Activated CD4-positive, alpha-beta T cell treated with anti-CD3 and anti-CD28 coated beads, Interleukin-2, amount 10 ng/mL, durations not matched to agents 24 days and 14 days (primary cell): ENCODE measurements at places on chromosomes 2 and 18.

DNA sequence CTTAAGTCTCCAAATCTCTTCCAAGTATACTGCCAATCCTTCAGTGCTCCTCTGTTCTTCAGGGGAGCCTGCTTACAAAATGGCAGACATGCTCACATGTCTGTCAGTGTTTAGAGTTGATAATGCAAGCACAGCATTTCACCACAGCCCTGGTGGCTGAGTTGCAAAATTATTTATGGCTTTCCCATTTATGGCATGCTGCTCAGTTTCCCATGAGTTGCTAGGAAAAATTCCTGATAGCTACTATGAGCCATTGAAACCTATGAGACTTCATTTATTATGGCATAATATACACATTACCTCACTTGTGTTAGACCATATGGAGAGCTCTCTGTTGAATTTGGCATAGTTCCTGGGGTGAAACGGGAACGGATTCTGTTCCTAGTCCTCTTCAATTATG lies 448.7 kb upstream of the TCF4 start:
- no peak for DNase-seq

DNA sequence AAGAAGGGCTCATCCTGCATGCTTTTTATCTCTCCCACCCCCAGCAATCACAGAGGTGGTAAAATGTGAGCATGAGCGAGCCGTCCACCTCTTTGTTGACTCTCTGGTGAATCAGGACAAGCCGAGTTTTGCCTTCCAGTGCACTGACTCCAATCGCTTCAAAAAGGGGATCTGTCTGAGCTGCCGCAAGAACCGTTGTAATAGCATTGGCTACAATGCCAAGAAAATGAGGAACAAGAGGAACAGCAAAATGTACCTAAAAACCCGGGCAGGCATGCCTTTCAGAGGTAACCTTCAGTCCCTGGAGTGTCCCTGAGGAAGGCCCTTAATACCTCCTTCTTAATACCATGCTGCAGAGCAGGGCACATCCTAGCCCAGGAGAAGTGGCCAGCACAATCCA lies 19.5 kb downstream of the LIPG start:
- no peak for DNase-seq

GRCh38 chr18:35564795-35565453 lies 16.6 kb upstream of the GALNT1 start:
- no peak for DNase-seq

- no peak for DNase-seq
These were observed 5.4 kb upstream of the IGFBP5 start for GRCh38 chr2:216700781-216701180.

DNA sequence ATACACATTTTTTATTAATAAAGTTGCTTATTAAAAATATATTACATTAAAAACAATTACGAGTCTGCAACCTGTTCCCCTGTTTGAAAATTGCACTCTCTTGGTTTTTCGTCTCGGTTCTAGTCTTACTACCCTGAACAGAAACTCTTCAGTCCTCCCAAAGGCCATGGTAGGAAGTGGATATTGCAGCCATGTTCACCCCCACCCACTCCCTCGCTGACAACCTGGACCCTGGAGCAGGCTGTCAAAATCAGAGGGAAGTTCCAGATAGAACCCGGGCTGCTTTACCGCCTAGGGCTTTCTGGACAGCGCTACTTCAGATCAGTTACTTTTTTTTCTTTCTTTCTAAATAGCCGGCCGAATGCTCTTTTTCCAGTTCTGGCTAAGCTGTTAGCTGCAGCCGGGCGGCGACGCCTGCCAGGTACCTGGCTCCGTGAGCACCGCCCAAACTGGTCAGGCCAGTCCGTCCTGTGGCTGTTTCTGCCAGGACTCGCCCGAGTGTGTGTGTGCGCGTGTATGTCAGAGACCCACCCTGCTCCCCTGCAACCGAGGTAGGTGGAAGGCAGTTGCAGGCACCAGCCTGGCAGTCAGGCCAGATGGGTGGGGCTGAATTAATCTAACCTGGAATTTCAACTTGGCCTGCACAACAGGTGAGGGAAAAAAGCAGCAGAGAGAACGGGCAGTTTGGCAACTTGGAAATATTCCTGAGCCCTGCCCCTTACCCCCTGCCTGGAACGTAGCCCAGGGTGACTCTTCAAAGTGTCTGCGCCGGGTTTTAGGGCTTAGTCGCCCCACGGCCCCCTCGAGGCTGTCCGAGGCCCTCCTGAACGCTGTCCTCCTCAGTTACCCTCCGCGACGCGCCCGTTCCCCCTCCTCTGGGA lies 1.1 kb upstream of the TET3 start:
- no peak for DNase-seq

- DNase-seq = no peak
These were observed 55.2 kb downstream of the SOS1 start for GRCh38 chr2:39065616-39066015.

- no peak for DNase-seq
These were observed 364.7 kb downstream of the MBD2 start for GRCh38 chr18:53859764-53860163.

- no peak for DNase-seq
These were observed 1357.5 kb upstream of the CELF4 start for GRCh38 chr18:38923126-38923525.

- DNase-seq = no peak
These were observed 56.5 kb downstream of the CDK15 start for GRCh38 chr2:201862843-201863242.

GRCh38 chr2:125243074-125243473 lies 1218.0 kb downstream of the CNTNAP5 start:
- DNase-seq = no peak

DNA sequence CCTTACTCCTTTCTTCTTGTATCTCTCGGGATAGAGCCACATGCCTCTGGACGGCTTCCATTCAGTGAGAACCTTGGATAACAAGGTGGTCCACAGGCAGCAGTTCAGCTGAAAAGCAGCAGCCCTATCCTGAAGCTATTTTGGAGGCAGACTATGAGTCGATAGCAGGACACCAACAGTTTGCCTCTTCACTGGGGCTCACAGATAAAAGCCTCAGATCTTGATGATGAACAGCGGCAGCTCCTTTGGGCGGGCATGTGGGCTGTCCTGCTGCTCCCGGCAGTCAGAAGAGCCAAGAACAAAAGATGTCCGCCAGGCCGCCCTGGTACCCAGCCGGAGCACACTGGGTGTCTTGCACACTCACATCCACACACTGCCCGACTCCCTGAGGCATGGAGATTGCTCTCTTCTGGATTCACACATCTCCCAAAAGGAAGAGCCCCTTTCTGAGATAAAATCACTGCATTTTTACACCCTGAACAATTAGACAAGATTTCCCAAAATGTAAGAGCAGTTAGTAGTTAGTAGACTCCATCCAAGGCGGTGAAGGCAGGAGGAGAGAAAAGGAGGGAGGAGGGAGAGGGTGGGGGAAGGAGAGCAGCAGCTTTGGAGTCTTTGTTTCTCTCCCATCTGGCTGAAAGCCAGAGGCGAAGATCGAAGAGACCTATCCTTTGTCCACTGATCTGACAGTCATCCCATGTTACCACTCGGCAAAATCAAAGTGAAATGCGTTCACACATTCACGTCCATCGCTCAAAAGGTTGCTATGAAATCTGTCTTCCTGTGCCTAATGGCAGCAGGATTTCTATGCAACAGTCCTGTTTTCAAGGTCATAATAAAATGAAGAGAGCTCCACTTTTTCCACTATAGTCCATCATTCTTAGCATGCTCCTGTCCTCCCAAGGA lies 90.1 kb upstream of the KLF7 start:
- no peak for DNase-seq

GRCh38 chr18:32362484-32362883 lies 108.2 kb downstream of the GAREM1 start:
- no peak for DNase-seq

DNA sequence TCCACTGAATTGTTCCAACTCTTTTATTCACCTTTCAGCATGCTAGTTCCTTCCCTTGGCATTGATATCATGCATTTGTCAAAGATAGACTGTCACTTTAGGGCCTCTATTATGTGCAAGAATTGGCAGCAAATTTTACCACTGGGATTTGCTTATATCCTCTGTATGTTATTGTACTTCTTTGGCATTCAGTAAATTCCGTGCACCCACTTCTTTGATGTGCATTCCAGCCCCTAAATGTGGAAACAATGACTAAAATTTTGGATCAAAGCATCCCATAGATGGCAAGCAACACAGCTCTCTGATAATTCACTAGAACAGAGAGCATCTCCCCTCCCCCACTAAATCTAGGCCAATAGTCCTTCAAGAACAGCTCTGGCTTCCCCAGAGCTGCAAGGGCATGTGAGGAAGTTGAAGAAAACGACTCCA lies 399.0 kb upstream of the HNRNPA3 start:
- DNase-seq = no peak

GRCh38 chr18:28080876-28081300 lies 96.0 kb downstream of the CDH2 start:
- no peak for DNase-seq

DNA sequence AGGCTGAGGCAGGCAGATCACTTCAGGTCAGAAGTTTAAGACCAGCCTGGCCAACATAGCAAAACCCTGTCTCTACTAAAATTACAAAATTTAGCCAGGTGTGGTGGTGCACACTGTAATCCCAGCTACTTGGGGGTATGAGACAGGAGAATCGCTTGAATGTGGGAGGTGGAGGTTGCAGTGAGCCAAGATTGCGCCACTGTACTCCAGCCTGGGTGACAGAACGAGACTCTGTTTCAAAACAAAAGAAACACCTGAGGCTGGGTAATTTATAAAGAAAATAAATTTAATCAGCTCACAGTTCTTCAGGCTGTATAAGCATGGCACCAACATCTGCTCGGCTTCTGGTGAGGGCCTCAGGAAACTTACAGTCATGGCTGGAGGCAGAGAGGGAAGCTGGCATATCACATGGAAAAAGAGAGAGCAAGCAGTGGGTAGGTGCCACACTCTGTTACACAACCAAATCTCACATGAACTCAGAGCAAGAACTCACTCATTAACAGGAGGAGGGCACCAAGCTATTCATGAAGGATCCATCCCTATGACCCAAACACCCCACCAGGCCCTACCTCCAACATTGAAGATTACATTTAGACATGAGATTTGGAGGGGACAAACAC lies 244.1 kb upstream of the RBBP8 start:
- no peak for DNase-seq

- DNase-seq = peak; percentile 77
These were observed 89.6 kb downstream of the UPP2 start for GRCh38 chr2:158191076-158191895.

DNA sequence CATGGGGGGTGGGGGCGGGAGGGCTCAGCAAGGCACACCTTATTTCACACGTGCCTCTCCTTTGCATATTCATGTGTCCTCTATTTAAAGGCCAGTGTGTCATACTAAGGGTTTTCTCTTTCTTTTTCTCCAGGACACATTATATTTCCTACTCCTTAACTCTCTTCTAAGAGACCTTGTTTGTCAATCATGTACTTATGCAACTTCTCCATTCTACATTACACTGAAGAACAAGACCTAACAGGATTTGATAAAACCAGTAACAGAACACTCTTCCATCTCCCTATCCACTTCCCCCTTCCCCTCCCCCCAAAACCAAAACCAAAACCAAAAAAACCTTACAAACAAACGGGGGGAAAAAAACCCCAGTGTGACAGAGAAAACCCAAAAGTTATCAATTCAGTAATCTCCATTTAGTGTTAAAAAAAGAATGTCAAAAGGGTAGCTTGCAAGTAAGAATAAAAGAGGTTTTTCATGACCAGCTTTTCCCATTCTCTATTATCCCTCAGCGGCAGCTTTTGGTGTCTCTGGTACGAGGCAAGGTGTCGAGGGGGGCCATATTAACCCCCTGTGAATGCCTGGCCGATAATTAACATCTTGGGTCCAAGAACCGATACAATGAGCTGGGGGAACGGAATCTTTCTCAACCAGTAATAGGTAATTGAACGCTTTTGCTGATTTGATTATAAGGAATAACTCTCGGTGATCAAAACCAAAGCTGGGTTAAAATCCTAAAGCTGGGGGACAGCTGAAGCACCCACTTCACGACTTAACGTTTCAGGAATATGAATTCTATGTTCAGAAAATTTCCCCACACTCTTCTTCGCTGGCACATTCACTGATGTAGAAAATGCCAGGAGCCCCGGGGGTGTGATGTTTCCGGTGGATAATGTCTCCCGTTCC lies 191.0 kb upstream of the TCF4 start:
- DNase-seq = no peak

- peak; percentile 63 for DNase-seq
These were observed 246.1 kb upstream of the TNP1 start for GRCh38 chr2:217105733-217106649.

- DNase-seq = peak; percentile 63
These were observed 94.5 kb upstream of the UPP2 start for GRCh38 chr2:158006961-158007719.

DNA sequence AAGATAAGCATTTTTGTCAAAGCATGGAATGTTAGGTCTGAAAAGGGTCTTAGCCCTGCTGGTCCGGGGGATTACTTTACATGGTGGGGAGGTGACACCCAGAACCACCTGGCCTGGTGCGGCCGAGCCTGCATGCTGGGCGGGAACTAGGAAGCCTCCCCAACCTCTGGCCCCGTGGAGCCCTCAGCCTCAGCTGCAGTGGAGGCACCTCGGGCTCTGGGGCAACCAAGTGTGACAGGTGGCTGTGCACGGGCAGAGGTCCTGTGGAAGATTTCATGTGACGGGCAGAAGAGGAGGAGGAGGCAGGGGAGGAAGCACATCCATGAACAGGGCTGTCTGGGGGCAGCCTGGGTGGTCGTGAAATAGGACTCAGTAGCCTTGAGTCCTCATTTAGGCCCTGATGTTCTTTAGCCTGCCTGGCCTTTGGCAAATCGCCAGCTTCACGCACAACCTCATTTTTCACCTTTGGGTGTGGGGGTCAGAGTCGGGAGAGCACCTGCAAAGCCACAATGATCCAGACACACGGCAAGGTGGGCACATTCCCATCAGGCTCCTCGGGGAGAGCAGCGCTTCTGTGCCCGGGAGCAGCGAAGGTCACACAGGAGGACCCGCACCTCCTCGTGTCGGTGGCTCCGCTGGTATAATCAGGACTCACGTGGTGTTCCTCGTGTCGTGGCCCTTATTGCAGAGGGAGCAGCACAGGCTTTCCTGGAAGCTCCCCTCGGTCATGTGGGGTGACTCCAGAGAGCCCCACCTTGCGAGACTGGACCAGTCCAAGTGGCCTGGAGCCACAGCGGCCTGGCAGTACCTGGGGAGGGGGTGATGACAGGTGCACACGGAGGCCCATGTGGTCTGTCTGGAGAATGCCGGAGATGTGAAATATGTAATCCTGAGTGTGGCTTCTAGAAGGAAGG lies 13.9 kb downstream of the CNDP2 start:
- DNase-seq = no peak

DNA sequence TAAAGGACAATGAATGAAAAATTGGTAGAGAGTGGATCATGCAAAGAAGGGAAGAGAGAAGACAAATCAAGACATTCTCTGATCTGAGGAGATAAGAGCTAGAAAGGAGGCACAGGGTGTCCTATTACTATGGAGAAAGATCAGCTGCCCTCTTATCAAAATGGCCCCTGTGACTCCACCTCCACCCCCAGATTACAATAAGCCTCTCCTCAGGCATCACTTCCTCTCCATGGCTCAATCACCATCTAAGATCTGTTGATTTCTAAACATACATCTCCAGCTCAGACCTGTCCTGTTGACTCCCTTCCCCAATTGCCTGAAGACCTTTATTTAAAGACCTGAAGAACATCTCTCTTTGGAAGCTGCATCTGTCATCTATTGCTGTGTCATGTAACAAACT lies 43.2 kb downstream of the SP100 start:
- no peak for DNase-seq
